ENCODE measurements at places on chromosomes 13 and 19.

DNA sequence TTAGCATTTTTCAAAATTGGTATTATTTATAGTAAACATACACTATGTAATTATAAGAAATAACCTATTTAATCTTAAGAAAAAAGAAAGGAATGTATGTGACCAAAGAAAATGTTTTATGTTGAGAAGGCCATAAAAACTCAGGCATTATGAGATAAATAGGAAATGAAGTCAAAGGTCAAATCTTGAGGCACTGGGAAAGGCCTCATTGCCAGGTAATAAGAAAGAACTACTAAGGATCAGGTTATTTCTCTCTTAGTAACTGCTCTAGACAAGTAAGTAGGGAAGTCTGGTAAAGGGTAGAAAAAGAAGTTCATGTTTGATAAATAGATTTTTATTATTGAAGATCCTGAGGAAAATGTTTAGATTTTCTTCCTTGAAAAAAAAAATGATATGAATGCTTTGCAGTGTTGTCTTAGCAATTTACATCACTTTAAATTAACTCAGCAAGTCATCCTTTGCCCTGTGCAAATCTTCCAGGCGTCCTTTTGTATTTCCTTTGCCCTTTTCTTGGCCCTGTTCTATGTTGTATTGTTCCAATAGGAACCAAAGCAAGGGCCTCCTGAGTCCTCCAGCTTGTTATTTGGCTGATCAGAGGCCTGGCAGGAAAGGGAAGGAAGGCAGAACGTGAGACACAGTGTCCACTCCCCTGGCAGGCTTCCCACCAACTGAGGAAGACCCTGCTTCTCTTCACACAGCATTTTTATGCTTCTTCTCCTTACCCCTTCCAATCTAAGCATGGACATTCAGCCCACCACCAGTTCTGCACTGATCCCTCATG lies 260.4 kb upstream of the MIR17HG start:
- no peak for DNase-seq

- DNase-seq = no peak
Measured at GRCh38 chr19:35294328-35294727, 2.4 kb downstream of the MAG start.

DNA sequence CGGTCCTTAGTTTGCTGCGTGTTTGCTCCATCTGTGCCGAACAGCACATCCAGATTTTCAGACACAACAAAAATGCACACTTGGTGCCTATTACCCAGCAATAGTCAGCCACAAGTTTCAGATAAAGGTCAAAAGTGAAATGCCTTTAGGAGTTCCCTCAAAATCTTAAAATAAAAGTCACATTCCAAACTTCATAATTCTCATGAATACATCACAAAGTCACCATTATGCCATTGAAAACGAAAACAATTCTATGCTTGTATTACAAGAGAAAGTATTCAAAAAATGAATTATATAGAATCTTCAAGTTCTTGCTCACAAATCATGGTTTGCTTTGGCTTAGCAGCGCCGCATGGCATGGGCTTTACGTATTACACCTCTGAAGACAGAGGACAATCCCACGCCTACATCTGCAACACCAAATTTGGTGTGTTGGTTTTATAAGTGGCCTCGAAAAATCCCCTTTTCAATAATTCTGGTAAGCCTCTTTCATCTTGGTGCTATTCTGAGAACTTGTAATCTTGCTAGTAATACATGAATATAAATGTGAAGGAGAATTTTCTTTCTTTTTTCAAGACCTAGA lies 26.6 kb downstream of the COL4A1 start:
- DNase-seq = no peak

DNA sequence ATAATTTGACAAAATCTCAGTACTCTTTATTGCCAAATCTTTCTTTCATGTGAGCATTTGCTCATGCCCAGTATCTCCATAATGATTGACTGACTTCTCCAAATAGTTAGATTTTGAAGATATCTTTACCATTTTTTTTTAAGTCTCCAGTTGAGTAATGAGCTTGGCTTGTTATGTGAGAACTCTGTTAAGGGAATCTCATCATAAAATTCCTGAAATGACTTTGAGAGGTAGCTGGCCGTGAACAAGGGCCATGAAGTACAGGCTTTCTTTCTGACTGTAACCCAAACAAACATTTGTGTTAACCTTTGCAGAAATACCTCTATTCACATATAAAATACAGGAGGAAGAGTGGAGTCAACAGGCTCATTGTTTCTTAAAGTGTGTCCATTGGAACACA lies 449.7 kb downstream of the IRS2 start:
- no peak for DNase-seq

- DNase-seq = no peak
Measured at GRCh38 chr19:926323-926588, 421 bp downstream of the ARID3A start.

DNA sequence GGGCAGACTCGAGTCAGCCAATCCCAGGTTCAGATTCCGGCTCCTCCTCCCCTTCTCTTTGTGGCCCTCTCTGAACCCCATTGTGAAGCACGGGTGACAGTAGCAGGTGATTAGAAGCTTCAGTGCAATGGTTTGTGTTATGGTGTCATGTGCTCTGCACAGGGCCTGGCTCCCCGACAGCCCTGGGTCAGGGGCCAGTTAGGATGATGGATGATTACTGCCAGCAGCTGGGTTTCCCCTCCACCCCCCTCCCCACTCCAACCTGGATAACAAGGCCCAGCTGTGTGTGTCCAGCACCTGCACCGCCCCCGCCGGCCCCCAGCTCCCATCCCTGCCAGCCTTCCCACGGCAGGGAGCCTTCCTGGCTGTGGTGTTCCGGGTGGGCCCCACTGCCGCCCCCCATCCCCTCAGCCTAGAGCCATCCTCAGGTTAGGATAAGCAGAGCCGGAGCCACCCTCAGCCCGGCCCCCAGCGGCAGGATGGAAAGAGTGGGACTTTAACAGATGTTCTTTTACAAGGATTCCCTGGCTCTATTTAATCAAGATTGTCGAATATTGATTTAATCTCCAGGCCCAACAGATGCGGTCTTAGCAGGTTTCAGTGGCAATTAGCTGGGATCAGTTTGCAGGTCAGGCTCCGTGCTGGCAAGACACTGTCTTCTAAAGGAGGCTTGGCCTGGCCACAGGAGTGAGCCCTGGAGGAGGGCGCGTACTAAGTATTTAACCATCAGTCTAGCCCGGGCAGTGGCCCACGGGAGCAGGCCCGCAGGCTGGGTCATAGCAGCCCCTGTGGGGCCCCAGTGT lies 156.2 kb downstream of the SIPA1L3 start:
- DNase-seq = no peak

GRCh38 chr19:53545271-53546065 lies 7.5 kb downstream of the ZNF331 start:
- no peak for DNase-seq

DNA sequence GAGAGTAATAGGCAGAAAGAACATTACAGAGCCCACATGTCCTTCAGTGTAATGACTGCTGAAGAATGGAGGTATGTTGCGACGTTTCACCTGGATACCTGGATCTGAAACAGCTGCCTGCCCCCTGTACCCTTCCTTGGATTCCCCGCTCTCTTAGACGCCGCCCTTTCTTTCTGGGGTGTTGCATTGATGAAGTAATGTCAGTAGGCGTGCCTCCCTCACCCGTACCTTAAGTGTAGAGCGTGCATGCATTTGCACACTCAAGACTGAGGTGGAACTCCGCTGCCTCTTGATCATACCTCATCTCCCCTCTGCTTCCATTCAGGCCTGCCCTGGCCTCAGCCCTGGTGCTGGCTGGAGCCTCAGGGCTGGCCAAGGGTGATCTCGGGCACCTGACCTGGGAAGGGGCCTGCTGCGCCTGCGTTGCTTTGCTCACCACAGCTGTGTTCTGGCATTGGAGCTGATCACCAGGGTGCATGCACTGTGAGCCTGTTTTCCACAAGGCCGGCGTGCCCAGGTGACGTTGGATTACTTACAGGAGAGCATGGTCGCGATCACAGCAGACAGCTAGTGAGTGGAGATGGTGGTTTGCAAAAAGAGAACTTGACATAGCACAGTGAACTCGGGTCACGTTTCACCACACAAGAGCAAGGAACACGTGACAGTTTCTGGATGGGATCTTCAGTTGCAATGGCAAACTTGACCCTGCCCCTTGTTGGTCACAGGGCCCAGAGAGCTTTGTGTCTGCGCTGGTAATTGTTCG lies 99.0 kb downstream of the ARHGEF7 start:
- no peak for DNase-seq

- no peak for DNase-seq
Measured at GRCh38 chr19:43807651-43808050, 5.4 kb upstream of the LYPD5 start.

GRCh38 chr13:48575031-48575430 lies 42.2 kb upstream of the RCBTB2 start:
- DNase-seq = no peak

DNA sequence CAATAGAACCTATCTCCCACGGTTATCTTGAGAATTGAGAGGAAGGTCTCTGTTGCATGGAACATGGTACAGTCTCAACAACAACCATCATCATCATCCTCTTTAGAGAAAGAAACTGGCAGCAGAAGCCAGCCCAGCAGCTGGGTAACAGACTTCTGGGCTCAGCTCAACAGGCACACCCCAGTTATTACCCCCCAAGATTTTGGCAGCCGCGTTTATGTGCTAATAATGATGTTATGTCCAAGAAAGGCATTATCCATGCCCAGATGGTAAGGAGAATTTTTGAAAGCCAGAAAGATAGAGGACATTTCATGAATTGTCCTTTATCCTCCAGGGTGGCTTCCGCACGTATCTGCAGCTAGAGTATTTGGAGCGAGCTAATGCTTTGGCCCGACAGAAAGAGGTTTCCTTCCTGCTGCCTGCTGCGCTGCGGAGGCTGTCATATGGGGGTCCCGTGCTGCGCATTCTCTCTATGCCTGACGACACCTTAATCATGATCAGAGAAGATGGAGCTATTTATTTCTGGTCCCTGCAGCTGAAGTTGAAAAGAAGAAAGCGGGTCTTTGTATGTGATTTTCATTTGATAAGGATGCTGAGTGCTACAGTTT lies 89.9 kb downstream of the TEX26 start:
- DNase-seq = no peak

DNA sequence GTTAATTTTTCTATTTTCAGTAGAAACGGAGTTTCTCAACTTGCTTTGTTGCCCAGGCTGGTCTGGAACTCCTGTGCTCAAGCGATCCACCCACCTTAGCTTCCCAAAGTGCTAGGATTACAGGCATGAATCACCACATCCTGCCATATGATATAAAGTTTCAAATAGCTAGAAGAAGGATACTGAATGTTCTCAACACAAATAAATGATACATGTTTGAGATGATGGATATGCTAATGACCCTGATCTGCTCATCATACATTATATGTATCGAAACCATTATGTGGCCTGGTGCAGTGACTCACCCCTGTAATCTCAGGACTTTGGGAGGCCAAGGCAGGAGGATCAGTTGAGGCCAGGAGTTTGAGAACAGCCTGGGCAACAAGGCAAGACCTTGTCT lies 11.5 kb downstream of the CIB3 start:
- DNase-seq = no peak

- no peak for DNase-seq
Measured at GRCh38 chr19:55362174-55362989, 678 bp downstream of the GARIN5B start.

GRCh38 chr13:94997126-94997525 lies 284.8 kb upstream of the SOX21 start:
- no peak for DNase-seq

- DNase-seq = no peak
Measured at GRCh38 chr19:11902228-11902627, 14.6 kb downstream of the ZNF69 start.

DNA sequence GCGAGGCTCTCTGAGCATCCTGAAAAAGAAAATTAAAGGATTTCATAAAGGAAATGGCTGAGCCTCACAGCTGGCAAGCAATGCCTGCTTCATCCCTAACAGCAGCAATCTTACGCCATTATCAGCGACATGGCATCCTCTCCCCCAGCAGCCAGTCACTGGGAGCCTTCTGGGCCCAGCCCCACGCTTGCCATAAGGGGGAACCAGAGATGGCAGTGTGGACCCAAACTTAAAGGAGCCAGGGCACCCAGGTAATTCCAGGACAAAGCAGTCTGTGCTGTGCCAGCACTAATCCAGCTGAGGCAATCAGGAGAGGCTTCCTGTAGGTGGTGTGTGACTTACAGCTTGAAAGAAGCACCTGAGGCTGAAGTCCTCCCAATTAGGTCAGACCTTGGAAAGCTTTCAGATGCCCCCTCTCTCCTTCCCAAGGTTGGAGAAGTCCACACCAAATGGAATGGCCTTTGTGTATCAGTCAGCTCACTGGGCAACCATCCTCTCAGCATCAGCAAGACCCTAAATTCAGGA lies 10.3 kb downstream of the VSTM2B start:
- DNase-seq = no peak

- DNase-seq = no peak
Measured at GRCh38 chr19:8664671-8665057, 33.9 kb downstream of the ACTL9 start.

DNA sequence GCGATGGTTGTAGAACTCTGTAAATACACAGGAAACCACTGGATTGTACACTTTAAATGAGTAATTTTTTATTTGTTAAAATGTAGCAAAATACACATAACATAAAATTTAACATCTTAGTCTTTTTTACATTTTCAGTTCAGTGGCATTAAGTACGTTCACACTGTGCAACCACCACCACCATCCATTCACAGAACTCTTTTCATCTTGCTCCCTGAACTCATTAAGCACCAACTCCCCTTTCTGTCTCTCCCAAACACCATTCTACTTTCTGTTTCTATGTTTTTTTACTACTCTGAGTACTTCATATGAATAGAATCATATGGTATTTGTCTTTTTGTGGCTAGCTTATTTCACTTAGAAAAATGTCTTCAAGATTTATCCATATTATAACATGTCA lies 2.7 kb upstream of the UBL3 start:
- DNase-seq = no peak

GRCh38 chr13:48233889-48234488 lies 983 bp downstream of the ITM2B start:
- no peak for DNase-seq

DNA sequence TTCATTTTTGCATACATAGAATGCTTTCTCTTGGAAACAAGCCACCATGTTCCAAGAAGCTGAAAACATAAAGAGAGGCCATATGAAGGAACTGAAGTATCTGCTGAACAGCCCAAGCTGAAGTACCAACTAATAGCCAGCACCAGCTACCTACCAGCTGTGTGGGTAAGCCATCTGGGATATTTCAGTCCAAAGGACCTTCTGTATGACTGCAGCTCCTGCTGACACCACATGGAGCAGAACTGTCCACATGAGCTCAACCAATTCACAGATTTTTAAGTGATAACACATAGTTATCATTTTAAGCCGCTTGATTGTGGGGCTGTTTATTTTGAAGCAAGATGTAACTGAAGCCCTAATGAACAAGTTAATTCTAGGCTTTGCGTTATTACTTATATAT lies 621.1 kb upstream of the KLHL1 start:
- DNase-seq = no peak

- no peak for DNase-seq
Measured at GRCh38 chr13:100214886-100215285, 126.0 kb downstream of the PCCA start.

- DNase-seq = no peak
Measured at GRCh38 chr13:71634602-71635443, 232.2 kb downstream of the DACH1 start.

GRCh38 chr19:19399733-19400433 lies 5.6 kb upstream of the GATAD2A start:
- no peak for DNase-seq
